NCI-H1092 treated with DMSO at 0.1 percent for 48 hours (cell line): ENCODE measurements at places on chromosomes 16 and 17.

- DNase-seq = peak; percentile 3
These were observed 12.9 kb downstream of the CMC2 start for GRCh38 chr16:80993834-80994233.

DNA sequence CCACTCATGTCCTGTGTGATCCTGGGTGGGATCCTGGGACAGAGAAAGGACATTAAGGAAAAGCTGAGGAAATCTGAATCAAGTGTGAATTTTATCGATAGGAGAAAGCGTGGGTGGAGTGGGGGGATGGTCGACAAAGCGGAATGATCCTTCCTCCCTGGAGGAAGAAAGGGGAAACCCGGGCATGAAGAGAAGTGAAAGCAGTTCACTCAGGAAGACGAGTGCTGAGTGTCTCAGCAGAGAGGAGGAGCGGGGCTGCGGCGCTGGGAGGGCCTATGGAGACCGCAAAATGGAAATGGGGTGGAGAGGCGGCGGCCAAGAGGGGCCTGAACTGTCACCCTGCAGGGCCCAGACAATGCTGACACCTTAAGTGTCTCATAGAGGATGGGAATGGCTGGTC is 8.7 kb downstream of the ZDHHC7 start:
- DNase-seq = no peak

DNA sequence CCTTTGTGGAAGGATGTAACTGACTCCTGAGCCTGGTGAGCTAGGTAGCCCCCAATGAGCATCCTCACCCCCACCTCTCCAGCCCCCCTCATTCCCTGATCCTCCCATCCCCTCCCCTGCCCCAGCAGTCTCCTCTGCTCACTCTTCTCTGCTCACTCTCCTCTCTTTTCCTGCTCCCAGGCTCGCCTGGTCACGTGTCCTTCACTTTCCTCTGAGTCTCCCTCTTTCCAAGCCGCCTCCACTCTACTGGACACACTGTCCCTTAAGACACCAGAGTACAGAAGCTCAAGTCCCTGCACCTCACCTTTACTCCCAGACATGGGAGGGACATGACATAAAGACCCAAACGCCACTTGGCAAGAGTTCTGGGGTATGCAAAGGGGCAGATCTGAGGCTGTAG is 76.3 kb upstream of the RBL2 start:
- no peak for DNase-seq

GRCh38 chr17:21174713-21175112 is 39.2 kb downstream of the TMEM11 start:
- no peak for DNase-seq

- peak; percentile 83 for DNase-seq
These were observed 4.5 kb downstream of the FBXL19 start for GRCh38 chr16:30927789-30928378.

- DNase-seq = no peak
These were observed 2.5 kb upstream of the CLTC start for GRCh38 chr17:59617156-59617732.

GRCh38 chr17:77327181-77327565 is 186.4 kb downstream of the SEC14L1 start:
- no peak for DNase-seq

GRCh38 chr17:75124041-75124818 is 7.3 kb downstream of the NT5C start:
- DNase-seq = no peak
